ENCODE measurements at places on chromosomes 2 and 18.

DNA sequence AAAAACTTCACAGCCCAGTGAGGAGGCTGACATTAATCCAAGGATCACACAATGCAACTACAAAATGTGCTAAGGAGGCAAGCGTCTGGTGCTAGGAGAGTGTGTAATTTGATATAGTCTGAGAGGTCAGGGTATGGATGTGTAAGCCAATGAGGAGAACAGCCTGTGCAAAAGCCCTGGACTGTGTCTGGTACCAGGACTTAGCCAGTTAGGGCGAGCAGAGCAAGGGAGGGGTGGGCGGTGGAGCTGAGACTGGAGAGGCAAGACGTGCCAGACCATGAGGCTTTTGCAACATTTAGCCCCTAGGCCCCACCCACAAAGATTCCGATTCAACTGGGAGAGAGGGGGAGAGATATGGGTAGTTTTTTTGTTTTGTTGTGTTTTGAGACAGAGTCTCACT, 33.5 kb upstream of the SPRED2 start:
- DNase-seq, result no peak

- DNase-seq, result no peak
Measured at GRCh38 chr2:60958800-60959199, 58.7 kb upstream of the PEX13 start.

- DNase-seq, result no peak
Measured at GRCh38 chr2:84084856-84085255, 374.2 kb downstream of the SUCLG1 start.

- no peak for DNase-seq
Measured at GRCh38 chr2:218003981-218004419, 1.2 kb upstream of the TNS1 start.

DNA sequence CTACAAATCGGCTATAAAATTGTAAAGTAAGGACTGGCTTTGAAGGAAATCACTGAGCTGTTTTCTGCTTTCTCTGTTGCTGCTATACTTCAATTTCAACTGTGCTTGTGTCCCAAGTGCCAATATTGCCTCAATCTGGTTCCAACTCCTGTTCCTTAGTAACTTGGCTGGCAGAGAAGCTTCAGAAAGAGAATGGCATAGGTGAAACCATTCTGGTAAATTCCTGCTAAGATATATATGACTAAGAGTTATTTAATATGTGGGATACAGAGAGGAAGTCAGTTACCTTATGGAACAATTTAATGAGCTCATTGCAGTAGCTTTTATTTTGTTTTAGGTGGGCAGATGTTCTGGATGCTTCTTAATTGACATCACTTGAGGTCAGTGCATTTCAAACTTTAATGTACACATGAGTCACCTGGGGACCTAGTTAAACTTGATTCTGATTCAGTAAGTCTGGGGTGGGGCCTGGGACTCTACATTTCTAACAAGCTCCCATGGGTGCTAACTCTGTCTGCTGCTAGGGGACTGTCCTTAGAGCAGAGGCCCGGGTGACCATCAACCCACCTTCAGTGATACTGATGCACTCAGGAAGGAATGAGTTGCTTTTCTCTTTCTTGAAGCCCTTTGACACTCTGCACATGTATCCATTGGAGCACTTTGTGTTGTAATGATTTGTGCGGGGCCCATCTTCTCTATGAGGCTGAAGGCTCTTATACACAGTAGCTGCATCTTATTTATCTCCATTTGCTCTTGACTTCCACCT, 47.6 kb downstream of the LIPG start:
- no peak for DNase-seq

GRCh38 chr2:235900631-235901030, 267.6 kb downstream of the GBX2 start:
- no peak for DNase-seq

GRCh38 chr2:40224318-40224717, 227.6 kb downstream of the SLC8A1 start:
- DNase-seq, result no peak

- no peak for DNase-seq
Measured at GRCh38 chr2:73156539-73157124, 43.9 kb upstream of the RAB11FIP5 start.

DNA sequence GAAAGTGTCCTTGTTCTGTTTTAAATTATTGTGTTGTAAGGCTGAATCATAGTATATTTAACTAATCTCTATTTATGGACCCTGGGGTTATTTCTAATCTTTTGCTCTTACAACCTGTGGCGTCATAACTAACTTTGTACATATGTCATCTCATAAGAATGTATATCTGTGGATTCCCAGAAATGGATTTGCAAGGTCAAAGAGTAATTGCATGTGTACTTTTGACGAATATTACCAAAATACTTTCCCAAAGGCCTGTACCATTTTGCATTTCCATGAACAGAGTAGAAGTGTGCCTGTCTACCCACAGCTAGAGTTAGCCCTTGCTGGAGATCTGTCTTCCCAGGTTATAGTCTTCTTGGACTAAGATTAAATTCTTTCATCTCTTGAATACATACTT, 42.8 kb downstream of the SEMA4F start:
- DNase-seq, result no peak

DNA sequence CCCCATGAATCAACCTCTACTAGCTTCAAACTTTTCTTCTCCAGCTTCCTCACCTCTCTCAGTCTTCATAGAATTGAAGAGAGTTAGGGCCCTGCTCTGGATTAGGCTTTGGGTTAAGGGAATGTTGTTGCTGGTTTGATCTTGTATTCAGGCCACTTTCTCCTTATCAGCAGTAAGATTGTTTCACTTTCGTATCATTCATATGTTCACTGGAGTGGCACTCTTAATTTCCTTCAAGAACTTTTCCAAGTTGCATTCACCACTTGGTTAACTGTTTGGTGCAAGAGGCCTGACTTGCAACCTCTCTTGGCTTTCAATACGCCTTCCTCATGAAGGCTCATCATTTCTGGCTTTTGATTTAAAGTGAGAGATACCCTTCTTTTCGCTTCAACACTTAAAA, 22.8 kb downstream of the OXER1 start:
- DNase-seq, result no peak

DNA sequence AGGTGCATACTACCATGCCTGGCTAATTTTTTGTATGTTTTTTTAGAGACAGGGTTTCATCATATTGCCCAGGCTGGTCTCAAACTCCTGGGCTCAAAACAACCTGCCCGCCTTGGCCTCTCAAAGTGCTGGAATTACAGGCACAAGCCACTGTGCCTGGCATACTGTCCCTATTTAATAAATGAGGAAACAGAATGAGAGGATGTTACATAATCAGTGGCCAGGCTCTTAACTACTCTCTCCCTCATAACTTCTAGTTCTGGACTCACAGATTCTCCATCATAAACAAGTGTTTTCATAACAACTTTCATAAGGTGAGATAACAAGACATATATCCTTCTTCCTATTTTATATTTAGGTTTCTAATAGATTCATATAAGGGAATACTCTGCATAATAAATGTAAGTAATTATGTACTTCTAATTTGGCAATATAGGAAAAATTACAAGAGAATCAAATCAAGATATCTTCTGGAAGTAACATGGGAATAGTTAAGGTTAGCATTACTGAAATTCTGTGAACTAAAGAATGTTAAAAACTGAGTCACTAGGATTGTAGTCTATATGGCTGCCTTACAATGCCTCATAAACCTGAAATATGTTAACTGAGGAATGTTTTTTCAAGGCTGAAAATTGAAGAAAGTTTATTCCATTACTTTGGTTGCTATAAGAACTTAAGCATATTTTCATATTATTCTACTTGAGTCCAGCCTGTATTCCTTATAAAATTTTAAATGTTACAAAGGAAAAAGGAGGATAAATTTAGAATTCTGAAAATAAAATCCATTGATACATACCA, 71.3 kb downstream of the SLC25A12 start:
- DNase-seq, result no peak
